ENCODE measurements at places on chromosomes 7 and 10. TPM values are rescaled to one million over a fixed set of nuclear protein-coding genes. Genes with fewer than 3 reads are reported as not detected.
A peak's percentile ranks its signal among the peaks of the same experiment; 100 is the strongest.

- no peak for DNase-seq
Measured at GRCh38 chr7:91165006-91165845, 99.0 kb upstream of the FZD1 start.

GRCh38 chr7:157388301-157388700, 51.5 kb downstream of the DNAJB6 start:
- DNase-seq = no peak

MSMB gene
- total RNA-seq = not detected

GNGT1 gene
- 0.83 TPM for total RNA-seq

DNA sequence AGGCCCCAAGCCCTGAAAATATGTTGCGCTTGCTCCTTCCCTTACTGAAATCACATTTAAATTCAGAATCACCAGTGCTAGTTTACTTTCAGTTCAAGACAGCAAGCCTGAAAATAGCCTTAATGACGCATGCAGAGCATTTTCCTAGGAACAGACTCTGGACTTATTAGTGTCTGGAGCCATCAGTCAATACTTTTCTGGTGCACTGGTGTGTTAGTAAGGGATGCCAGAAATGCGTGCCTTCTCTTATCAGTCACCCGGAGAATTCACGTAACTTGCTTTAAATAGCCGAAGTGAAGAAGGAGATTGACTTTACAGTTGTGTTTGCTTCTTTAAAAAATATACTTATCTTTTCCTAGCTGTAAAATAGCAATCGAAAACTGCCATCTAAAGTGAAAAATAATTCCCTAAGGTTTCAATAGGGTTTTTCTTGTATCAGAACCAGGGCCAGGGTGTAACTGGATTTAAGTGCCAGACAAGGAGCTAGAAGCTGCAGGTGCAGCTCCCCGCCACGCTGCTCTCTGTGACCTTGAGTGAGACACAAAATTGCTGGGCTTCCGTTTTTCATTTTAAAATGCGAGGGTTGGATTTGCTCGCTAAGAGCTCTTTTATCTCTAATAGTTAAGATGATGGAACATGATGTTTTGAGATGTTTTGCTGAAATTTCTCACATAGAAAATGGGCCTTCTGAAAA, 177.8 kb downstream of the NSUN6 start:
- no peak for DNase-seq

GPR15LG gene
- not detected for total RNA-seq

DNA sequence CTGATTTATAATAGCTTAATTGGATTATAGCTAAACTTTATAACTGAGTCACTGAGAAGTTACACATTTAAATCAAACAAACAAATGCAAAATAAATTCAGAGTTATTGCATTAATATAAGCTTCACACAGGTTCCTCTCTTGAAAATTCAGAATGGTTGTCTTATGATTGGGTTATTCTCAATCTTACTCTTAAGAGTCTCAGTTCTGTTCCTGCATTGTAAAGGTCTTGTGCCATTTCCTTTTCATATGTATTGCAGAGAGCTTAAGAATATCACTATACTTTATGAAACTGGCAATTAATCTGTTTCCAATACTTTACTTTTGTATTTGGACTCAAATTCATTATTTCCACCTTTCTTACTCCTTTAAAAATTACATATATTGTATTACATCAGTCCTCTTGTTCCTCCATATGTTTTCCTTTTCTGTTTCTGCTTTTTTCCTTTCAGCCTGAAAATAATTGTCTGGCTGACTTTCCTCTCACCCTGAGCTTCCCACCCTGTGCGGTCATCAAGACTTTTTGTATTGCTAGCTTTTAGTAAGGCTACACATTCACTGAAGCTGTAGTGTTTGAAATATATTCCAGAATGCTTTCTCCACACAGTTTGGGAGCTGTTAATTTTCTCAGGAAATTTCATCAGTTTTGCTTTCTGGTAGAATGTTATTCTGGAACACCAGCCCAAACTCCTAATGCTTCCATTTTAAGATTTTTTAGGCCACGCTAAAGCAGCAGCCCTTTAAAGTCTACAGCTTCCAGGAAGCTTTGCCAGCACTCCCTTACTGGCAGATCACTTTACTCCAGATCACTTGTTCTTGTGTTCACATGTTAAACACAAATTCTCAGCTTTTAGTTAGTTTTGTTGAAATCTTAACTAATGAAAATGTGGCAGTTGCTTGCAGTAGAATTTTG, 139.4 kb downstream of the KCND2 start:
- DNase-seq = no peak

GRCh38 chr7:8176370-8177081, 85.4 kb downstream of the ICA1 start:
- DNase-seq = no peak

- no peak for DNase-seq
Measured at GRCh38 chr10:26737730-26738129, 40.2 kb downstream of the PDSS1 start.

GRCh38 chr10:26048756-26049155, 114.7 kb downstream of the MYO3A start:
- no peak for DNase-seq

- DNase-seq = peak; percentile 86
Measured at GRCh38 chr7:150876817-150877526, 24.7 kb downstream of the AOC1 start.

TPST1 gene
- 0.53 TPM for total RNA-seq

CTNNA3 gene
- total RNA-seq = not detected

ICA1 gene
- total RNA-seq = 17.8 TPM

MYL10 gene
- not detected for total RNA-seq

DNA sequence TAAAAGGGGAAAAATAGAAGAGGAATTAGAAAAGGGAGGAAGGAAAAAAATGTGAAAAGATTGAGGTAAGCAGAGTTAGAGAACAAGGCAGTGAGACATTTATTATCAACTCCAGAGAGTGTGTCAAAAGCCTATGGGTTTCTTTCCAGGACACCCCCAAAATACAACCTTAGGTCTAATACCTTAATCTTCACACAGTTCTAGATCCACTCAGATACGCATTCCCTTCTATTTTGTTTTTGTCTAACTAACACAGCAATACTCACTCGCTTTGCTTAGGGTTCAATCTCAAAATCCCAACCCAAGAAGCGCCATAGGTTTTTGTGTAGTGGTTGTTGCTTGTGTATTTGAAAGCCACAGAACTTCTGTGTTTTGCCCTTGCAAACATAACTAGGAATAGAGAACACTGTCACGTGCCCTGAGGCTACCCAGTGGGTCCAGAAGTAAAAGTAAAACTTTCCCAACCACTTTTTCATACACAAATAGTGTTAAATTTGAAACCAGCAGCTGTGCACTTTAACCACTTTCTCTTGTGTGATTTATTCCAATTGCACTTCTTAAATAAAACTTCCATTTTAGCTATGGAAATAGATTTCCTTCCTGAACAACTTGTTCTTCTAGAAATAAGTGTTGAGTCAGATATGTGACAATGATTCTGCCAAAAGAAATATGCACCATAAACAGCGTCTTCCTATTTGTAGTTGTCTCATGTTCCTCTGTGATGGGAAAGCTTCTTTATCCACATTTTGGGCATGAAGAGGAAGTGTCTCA, 414.7 kb upstream of the GHITM start:
- no peak for DNase-seq

CCDC3 gene
- total RNA-seq = 0.04 TPM

- DNase-seq = no peak
Measured at GRCh38 chr7:155342313-155342712, 44.6 kb downstream of the INSIG1 start.

- no peak for DNase-seq
Measured at GRCh38 chr7:157574120-157574825, 237.5 kb downstream of the DNAJB6 start.

DNA sequence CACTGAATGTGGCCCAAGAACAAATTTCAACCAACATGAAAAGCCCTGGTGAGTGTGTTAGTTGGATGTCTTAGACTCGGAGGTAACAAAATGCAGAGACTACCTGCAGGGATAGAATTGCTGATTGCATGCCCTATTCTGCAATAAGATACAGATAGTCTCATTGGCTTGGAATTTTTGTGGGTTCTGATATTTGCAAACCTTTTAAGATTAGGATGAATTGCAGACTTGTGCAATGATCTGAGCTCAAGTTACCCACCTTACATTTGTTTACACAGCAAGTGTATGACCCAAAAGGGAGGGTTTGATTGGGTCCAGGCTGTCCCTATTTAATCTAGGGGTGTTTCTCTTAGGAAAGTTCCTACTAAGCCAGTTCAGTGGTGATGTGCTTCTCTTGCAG, 45.4 kb downstream of the GPR37 start:
- DNase-seq = no peak

DNA sequence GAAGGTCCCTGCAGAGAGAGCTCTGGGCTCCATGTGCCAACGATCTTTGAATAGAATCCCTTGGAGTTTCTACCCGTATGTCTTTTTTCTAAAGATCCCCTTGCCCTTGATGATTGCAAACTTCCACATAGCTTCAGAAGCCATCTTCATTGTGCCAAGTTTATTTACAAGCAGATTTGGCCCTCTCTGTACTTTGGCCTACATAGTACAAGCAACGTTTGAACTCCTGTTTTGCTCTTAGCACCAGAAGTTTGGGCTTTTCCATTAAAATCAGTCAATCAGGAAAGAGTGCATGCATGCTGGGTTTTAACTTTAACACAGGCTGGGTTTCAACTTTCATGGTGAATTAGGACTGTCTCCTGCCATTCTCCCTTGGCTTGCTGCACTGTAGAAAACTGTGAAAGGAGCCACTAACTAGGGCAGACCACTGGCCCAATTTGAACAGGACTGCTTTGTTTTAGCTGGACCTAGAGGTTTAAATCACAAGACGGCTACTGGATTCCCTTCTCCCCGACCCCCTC, 557.6 kb upstream of the GALNT17 start:
- DNase-seq = no peak

GRCh38 chr7:916291-916941, 38.1 kb downstream of the ADAP1 start:
- no peak for DNase-seq

GRCh38 chr10:119981826-119982225, 89.3 kb downstream of the SEC23IP start:
- DNase-seq = no peak

EBLN1 gene
- 0.95 TPM for total RNA-seq

RBM17 gene
- total RNA-seq = 144 TPM

ANKRD16 gene
- 14.2 TPM for total RNA-seq

- no peak for DNase-seq
Measured at GRCh38 chr10:86254526-86255174, 111.9 kb downstream of the GRID1 start.

DNA sequence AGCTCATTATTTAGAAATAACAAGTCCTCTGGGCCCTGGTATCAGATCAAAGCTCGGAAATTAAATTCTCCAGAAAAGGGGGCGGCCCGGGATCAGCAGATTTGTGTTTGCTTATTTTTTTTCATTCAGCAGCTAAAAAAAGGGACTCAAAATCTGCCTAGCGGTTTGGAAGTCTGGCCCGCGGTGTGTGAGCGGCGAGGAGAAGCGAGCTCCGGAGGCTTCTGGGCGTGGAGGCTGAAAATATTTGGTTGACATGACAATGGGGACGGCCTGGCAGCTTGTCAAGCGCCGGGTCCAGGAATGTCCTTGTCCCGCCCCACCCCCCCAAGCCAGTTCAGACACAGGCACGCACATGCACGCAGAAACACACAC, 43.4 kb downstream of the FOXL3 start:
- no peak for DNase-seq

DNA sequence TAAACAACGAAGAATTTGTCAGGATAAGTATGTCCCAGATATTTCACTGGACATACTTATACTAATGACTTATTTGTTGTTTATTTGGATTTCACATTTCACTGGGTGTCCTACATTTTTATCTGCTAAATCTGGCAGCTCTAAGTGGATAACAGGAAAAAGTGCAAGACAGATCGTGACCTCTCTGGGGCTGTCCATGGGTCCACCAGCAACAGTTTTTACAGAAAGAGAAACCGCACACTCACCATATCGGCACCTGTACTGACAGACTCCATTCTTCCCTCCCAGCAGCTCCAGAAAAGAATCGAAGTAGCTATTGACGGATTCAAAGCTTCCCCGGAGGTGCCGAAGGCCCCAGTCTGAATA, 393 bp downstream of the PLA2G12B start:
- DNase-seq = no peak

GRCh38 chr7:115269486-115269885, 347.6 kb downstream of the MDFIC start:
- no peak for DNase-seq

GRCh38 chr10:71069909-71070666, 142.3 kb upstream of the UNC5B start:
- DNase-seq = no peak

DNA sequence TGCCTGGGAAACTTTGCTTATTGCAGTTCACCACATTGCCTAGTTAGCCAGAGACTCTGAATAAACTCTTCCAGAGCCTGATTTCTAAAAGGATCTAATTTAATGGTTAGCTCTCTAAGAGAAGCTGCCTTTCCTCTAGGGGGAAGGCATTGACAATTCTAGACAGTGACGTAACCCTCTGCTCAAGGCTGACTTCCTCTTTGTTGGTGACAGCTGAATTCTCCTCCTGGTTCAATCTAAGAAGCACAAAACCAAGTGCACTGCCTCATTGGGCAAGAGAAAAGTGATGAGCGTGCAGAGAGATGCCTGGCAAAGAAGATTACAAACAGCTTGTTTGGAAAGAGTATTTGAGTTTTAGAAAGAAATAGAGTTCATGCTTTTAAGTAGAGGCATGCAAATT, 102.7 kb downstream of the MACC1 start:
- peak; percentile 11 for DNase-seq

DNA sequence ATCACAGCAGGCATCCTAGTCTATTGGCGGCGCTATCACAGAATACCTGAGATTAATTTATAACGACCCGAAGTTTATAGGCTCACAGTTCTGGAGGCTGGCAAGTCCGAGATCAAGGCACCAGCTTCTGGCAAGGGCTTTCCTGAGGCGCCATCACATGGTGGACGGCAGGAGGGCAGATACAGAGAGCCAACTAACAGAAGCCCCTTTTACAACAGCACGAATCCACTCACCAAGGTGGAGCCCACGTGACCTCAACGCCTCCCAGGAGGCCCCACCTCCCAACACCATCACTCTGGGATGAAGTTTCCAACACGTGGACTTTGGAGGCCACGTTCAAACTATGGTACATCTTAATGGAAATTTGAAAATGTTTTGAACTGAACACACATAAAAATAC, 255.3 kb downstream of the ELFN1 start:
- DNase-seq = peak; percentile 33

DNA sequence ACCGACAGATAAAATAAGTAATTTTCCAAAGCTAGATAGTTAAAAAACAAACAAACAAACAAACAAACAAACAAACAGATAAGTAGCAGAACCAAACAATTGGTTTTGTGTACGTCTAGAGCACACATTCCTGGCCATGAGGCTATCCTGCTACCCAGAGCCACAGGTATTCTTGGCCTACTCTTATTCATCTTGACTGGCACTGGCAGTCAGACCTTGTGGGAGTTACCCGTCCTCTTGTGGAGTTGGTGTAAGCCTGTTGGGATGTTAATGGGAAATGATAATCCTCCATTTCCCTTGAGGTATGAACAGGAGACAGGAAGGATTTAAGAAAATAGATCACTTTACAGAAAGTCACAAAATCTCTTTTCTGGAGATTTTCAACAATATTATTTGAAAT, 142.4 kb upstream of the MEOX2 start:
- DNase-seq = no peak

EN2 gene
- total RNA-seq = not detected

DNA sequence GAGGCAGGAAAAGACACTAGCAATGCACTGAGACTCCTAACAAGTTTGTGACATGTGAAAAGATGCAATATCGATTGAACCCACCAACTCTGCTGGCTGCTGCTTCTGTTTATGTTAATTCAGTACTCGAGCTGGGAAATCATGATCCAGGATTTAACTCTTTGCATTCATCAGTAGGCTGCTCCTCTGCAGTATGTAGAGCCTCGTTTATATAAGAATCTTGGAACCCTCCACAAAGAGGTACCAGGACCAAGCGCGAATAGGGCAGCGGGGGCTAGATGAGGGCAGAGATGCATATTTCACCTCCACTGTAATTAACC, 7.8 kb downstream of the PRKAG2 start:
- no peak for DNase-seq

SH2D4B gene
- total RNA-seq = 0.13 TPM
